Fibroblast of skin of left biceps (primary cell): ENCODE measurements at places on chromosomes 4 and X.

DNA sequence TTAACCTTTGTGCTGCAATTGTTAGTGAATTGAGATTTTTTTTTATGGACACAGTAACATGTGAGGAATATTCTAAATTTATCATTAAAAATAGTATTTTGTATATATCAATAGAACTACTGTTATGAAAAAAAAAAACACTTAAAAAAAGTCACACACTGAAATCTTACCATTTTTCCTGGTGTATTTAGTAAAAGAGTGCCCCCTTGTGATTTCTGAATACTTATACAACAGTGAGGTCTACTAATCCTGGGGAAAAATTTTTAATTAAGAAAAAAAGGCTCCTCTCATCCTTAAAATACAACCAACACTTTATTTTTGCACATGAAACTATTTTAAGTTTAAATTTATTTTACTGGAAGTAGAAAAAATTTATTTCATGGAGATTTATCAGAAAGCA is 56.4 kb upstream of the SPOCK3 start:
- no peak for DNase-seq

DNA sequence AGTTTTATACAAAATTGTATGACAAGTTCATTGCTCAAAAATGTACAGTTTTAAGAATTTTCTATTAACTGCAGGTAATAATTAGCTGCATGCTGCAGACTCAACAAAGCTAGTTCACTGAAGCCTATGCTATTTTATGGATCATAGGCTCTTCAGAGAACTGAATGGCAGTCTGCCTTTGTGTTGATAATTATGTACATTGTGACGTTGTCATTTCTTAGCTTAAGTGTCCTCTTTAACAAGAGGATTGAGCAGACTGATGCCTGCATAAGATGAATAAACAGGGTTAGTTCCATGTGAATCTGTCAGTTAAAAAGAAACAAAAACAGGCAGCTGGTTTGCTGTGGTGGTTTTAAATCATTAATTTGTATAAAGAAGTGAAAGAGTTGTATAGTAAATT is 131.0 kb downstream of the TET2 start:
- no peak for DNase-seq

- no peak for DNase-seq
Observed at GRCh38 chrX:98962996-98963395, 1447.1 kb downstream of the PCDH19 start.

DNA sequence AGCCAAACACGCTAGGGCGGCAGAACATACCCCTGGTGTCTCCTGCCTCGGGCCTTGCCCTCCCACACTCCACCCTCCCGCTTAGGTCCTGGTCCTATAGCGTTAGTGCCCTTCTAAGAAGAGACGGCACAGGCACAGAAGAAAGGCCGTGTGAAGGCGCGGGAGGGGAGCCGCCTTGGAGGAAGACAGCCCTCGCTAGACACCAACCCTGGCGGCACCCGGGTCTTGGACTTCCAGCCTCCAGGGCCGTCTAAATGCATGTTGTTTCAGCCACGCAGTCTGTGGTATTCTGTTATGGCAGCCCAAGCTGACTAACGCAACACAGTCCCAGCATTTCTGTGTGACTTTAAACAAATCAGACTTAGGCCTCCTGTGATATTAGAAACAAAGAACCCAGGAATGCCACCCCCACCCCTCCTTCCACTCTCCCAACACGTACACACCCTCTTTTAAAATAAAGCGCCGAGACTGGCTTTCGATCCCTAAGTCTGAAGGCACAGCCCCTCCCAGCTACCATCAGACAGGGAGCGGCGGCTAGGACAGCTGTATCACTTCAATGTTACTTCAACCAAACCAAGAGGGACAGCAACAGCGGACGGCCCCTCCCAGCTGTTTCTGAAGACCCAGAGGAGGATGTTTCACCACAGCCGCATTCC is 128.0 kb downstream of the AFAP1 start:
- no peak for DNase-seq

- DNase-seq: no peak
Observed at GRCh38 chr4:63790377-63790776, 618.9 kb downstream of the TECRL start.

DNA sequence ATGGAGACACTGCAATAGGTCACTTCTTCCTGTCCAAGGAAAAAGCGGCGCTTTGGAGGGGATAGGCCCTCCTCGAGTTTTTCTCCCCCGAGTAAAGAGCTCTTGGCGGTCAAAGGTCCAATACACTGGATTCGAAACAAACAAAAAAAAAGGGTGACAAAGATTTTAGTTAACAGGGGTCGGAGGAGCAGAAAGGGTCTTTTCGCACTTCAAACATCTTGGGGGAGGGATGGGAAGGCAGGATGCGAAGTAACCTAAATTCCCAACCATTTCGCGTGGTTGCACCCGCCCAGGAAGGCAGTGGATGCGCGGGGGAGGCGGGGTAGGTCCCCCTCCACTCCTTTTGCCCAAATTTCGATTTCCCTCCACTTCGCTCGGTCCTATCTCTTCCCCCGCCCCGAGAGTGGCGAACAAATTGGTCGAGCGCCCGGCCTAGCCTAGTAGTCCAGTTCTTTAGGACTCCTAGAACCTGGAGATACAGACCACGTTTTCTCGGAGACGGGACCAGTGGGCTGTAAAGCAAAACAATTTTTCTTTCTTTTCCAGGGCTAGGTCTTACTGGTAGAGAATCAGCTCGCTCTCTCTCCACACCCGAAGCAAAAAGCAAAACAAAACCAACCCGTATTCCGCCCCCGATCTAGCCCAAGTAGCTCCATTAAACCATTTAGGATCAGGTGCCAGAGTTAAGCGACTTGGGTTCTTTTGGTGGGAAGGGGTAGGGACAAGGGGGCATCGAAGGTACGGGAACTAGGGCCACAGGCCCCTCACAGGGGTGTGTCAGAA is 2.0 kb upstream of the STAG2 start:
- no peak for DNase-seq

GRCh38 chr4:17642398-17642783 is 27.9 kb downstream of the MED28 start:
- DNase-seq: no peak

DNA sequence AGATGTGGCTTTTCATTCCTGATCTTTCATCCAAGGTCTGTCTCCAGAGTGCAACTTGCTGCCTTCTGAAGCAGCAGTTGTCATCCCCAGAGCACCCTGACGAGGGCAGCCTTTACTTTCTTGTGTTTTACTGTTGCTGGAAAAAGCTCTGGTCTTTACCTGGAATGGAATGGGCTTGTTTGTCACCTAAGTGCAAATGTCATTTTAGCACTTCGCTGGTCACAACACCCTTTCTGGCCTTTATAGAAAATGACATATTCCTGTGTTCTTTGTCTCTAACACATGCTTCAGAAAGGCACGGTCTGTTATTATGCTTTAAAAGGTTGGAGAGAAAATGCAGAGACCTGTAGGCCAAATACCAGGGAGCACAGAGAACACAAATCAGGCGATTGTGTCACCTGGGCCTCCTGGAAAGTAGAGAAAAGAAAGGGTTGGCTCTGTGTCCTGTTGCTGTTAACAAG is 332.7 kb upstream of the IGFBP7 start:
- DNase-seq: no peak

DNA sequence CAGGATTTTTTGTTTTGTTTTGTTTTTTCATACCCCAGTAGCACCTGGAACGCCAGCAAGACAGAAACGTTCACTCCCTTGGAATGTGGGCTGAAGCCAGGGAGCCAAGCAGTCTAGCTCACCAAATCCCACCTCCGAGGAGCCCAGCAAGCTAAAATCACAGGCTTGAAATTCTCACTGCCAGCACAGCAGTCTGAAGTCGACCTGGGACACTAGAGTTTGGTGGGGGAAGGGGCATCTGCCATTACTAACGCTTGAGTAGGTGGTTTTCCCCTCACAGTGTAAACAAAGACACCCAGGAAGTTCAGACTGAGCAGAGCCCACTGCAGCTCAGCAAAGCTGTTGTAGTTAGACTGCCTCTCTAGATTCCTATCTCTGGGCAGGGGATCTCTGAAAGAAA is 99.6 kb upstream of the FGF16 start:
- DNase-seq: no peak

- no peak for DNase-seq
Observed at GRCh38 chrX:130575831-130576389, 174.1 kb downstream of the RBMX2 start.

DNA sequence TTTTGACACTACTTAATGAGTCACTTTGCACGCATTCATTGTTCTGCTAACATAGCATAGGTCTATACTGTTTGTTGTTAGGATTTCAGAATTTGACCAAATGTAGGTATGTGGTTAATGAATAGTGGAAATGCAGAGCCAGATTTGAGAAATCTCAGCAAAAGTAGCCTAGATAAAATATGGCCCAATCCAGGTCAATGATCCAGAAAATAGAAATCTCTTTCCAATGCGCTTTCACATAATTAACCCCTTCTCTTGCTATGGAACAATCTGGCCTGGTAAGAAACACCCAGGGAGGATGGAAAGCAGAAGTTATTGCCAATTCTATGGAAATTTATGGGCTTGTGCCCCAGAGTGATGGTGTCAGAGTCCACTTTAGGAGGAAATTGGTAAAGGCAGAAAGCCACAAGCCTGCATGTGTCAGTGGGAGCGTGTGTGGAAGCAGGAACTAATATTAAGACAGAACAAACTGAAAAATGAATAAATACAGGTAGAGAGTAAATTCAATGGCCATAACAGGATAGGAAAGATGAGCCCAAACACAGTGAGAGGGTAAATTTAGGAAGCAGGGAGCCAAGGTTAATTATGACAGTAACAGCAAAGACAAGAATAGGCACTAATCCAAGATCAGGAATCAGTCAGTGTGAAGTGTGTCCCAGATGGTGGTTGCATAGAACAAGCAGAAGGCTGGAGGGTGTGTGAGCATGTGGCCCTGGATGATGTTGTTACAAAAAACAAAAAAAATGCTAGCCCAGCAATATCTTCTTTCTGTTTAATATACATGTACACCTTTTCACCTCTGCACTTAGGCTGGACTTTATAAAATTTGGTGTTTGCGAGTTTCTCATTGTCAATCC is 102.9 kb downstream of the SYTL5 start:
- no peak for DNase-seq

DNA sequence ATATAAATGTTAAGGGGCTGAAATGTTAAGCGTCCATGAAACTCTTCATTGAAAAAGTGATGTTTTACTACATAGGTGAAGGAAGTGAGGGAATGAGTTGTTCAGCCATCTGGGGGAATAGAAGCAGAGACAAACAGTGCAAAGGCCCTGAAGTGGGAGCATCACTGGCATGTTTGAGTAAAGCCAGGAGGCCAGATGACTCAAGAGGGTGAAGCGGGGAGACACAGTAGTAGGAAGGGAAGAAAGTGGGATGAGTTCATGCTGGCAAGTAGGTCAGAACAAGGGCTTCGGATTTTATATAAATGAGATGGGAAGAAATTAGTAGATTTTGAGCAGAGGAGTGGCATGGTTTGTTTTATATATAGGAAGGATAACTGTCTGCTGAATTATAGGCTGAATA is 112.5 kb upstream of the MAP9 start:
- DNase-seq: no peak

GRCh38 chr4:141021397-141022110 is 111.7 kb downstream of the RNF150 start:
- no peak for DNase-seq

DNA sequence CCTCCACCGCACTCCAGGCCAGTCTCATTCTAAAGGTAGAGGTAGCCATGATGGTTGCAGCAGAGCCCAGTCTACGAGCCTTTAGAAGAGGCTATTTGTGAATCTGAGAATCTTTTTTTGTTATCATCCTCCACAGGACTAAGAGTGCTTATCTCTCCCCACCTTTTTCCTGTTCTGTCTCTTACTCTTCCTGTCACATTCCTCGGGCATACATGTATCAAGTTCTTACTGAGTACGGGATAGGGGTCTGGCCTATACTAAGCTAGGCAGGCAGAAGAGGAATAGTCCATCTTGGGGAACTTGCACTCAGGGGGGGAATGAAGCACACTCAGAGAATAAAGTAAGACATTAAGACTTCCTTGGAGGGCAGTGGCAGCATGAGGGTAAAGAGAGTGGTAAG is 25.7 kb downstream of the LAS1L start:
- DNase-seq: no peak

GRCh38 chr4:1809754-1810502 is 16.8 kb downstream of the FGFR3 start:
- DNase-seq: peak; percentile 5

GRCh38 chrX:17535229-17535628 is 160.2 kb downstream of the NHS start:
- no peak for DNase-seq

GRCh38 chrX:103817502-103817901 is 14.6 kb downstream of the RAB9B start:
- DNase-seq: no peak

DNA sequence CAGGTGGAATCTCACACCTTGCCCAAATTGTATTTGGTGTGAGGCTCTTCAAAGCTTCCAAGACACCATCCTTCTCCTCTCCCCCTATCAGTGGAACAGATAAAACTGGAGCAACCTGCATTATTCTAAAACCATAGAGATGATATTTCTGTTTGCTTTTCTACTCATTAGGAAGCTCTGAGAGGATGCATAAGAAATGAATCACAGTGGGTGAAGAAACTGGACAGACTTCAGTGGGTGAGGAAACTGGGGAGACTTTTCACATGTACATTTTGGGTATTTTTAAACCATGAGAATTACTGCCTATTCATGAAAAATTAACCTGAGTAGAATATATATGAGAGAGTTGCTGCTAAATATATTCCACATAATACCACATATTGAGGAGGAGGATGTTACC is 16.4 kb downstream of the HAND2 start:
- DNase-seq: no peak

DNA sequence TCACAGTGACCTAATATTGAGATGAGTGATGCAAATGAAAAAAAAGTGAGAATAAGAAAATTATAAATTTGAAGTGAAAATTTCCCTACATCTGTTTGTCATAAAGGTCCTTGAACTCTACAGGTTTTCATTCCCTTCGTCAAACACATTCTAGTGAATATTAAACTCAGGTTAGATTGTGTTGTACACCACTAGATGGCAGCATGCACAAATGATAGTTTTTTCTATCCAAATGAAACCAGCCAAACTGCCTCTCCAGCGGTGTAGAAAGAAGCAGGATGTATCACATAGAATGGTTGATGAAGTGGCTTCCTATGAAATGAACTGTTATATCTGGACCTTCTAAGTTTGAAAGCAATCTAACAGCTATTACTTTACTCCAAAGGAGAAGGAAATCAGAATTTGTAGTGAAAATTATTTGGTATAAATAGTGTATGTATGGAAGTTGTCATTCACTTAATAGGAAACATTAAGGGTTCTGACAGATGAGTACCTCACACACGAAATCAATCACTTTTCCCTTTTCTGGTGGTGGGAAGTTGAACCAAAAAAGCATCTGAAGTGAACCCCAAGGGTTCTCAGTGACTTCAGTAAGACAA is 382.7 kb downstream of the UNC5C start:
- DNase-seq: peak; percentile 23
